Foreskin keratinocyte (primary cell): ENCODE measurements at places on chromosomes 5 and 9.

- DNase-seq, result peak; percentile 98
Measured at GRCh38 chr5:96067894-96068614, 106.4 kb upstream of the ELL2 start.

DNA sequence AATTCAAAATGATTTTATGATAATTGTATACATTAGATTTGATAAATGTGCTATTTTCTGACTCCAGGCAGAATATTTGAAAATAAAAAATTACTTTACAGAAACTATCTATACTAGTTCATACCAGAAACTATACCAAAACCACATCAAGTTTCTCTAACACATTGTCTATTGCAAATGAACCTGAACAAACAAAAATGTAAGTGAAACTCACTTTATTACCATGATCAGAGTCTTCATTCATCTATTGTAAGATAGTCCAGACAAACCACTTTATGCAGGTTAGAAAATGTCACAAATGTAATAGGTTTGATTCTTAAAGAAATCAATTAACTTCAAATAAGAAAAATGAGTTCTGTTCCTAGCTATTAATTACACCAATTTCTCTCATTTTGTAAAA is 99.4 kb downstream of the OXCT1 start:
- DNase-seq, result no peak

- DNase-seq, result no peak
Measured at GRCh38 chr9:75454043-75454442, 365.7 kb downstream of the OSTF1 start.

DNA sequence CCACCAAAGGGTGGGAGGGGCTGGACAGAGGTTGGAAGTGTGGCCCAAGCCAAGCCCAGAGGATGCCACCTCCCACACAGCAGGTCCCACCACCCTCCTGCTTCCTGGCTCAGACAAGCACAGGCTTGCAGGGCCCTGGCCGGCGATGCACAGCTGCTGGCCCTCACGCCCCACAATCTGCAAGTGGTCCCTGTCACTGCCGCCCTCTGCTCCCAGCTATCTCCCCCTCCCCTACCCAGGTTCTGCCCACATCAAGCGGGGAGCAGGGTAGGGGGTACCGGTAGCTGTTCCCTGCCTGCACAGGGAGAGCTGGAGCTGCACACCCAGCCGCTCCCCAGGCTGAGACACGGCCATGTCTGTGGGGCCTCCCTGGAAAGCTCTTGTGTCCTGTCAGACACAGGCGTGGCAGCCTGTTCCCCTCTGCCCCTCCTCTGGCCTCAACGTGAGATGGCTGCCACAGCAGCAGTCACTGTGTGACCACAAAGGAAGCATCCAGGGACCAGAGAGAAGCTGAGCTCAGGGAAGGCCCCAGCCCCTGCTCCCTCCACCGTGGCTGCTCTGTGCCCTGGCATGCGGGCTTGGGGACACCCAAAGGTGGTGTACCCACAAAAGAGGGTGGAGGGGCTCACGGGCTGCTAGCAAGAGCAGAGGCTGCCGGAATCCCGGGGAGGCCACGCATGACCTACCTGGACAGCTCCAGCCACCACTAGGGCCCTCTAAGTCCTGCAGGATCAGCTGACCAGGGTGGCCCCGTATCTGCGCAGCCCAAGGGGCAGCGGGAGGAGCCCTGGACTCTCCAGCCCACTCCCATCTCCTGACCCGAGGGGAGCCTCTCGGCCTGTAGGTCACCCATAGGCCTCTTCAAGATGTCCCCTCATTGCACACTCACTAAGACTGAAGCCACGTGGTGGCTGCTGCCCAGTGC is 10.9 kb upstream of the ZDHHC11 start:
- no peak for DNase-seq

- no peak for DNase-seq
Measured at GRCh38 chr5:141493500-141494422, 4.9 kb downstream of the PCDHGC5 start.

- no peak for DNase-seq
Measured at GRCh38 chr9:87088621-87089365, 141.5 kb upstream of the GAS1 start.

- no peak for DNase-seq
Measured at GRCh38 chr9:89522261-89522958, 24.5 kb upstream of the SEMA4D start.

DNA sequence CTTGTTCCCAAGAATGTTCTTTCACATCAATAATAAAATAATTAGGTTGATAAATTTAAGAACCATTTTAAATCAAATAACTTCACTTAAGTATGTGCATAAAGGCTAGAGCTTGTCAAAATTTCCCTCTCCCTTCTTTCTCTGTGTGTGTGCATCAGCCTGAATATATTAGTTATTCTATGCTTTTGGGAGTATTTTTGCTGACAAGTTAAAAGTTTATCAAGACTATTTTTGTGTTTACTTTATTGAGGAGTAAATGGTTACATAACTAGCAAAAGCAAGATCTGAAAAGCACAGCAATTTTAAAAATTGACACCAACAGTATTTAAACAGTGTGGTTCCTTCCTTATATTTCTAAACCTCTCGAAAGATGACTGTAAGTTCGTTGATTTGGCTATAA is 261.7 kb downstream of the ISL1 start:
- no peak for DNase-seq

- no peak for DNase-seq
Measured at GRCh38 chr5:37799865-37800421, 39.9 kb downstream of the GDNF start.

DNA sequence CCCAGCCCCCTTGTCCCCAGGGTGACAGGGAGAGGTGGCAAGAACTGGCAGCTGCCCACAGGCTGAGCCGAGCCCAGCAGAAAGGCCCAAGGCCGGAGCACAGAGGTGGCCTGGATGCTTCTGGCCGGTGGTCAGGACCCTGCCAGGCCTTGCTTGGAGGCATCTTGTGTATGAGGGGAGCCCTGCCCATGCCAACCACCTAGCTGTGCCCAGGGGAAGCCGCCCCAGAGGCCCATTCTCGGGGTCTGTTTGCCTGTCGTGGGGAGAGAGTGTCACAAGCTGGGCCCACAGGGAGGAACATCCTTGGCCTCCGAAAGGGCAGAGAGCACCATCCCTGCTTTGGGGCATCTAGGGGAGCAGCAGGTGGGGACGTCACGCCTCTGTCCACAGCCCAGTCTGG is 10.0 kb downstream of the NKD2 start:
- DNase-seq, result no peak

DNA sequence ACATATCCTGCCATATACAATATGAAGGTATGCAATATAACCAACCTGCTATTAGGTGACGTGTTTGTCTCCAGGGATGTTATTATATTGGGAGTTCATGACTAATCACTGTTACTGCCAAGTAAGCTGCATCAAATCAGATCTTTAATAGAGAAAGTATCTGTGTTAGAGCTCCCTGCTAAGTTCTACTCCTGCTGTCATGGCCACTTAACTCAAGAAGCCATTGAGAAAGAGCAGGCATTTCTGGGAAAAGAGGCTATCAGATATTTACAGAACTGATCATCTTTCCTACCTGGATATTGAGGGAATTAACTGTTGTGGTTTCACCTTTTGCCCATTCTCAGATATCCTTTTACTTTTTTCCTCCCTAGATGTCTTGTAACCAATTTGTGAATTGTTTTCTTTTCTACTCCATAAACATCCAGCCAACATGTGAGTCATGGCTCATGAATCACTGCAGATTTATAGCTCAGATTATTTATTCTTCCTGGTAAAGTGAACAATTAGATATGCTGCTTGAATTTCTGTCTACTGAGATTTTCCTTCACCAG is 634.8 kb upstream of the FAM174A start:
- DNase-seq, result peak; percentile 86
